Daoy (cell line): ENCODE measurements at places on chromosomes 5 and 9. TPM values are rescaled to one million over a fixed set of nuclear protein-coding genes. Genes with fewer than 3 reads are reported as not detected.
A peak's percentile ranks its signal among the peaks of the same experiment; 100 is the strongest.

- no peak for DNase-seq
Measured at GRCh38 chr9:98256756-98257155, 1.3 kb upstream of the TBC1D2 start.

GRCh38 chr9:21030389-21031035, 928 bp downstream of the HACD4 start:
- no peak for DNase-seq

GRCh38 chr9:2248768-2249265, 233.7 kb downstream of the SMARCA2 start:
- DNase-seq: no peak

GNG10 gene
- 140 and 158 TPM in 2 replicates for total RNA-seq

GRCh38 chr9:127585161-127585819, 26.8 kb upstream of the STXBP1 start:
- DNase-seq: no peak

KCNV2 gene
- total RNA-seq: not detected in 2 replicates

RNF183 gene
- total RNA-seq: not detected in 2 replicates

DNA sequence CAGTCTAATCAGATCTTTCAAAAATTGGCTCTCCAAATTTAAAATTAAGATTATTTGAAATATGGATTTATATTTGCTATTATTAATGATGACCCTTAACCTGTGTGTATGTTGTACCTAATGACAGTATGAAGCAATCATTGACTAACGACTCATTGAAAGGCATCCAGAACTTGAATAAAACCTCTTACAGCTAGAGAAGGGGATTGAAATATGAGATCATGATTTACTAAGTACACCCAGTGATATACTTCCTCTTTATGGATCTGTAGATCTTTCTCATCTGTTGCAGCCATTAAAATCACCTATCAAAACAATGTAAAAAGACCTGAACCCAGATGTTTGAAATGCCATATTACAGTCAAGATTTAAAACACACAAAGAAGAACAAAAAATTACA, 126.5 kb downstream of the RPS23 start:
- DNase-seq: no peak

DNA sequence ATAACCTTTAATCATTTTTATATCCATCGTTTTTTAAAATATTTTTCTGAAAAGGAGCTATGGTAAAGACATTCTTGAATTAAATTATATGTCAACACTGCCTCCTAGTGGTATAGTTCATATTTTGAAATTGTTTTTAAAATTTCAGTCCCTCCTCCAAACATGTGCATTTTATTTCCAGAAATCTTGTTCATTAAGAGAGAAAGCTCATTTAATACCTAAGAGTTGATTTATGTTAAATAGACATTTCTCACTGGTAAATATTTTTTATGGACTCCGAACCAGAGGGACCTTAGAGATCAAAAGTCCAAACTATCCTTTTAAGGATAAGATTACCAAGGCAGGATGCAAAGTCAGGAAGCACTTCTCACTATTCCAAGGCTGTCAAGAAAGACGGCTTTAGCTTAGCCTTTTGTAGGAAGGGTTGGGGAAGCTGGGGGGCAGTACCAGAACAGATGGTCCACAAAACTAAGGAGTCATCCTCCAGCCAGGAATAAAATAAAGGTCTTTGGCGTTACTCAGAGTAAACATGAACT, 21.6 kb downstream of the BHMT start:
- DNase-seq: no peak

IL4 gene
- not detected in 2 replicates for total RNA-seq

- peak; percentile 11 for DNase-seq
Measured at GRCh38 chr5:72280581-72281069, 39.4 kb downstream of the MRPS27 start.

DNA sequence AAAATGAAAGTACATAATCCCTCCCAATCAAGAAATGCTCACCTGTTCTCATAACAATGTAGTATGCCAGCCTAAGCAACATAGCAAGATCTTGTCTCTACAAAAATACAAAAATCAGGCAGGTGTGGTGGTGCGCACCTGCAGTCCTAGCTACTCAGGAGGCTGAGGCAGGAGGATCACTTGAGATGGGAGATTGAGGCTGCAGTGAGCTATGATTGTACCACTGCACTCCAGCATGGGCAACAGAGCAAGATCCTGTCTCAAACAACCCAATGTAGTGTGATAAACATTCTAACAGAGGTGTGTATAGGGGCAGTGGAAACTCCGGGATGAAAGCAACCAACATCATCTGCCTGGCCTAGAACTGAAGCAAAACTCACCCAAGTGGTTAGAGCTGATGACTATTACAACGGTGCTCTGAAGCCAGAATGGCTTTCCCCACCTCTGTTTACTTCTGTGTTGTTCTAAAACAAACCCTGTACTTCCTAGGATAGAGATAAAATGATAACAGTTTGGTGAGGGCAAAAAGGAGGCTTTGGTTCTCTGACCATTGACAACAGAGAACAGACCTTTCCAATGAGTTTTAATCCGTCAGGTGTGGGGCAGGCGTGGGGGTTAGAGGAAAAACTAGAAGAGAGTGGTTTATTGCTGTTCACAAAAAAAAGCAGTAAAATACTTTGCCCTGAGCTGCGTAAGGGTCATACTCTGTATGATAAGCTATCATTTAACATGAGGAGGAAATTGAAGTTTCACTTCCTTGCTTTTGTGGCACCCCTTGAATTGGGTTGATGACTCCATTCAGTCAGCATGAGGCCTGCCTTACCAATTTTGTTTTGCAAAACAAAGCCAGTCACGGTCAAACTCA, 18.9 kb downstream of the WNT8A start:
- DNase-seq: no peak

FBXW11 gene
- 63.1 and 75.2 TPM in 2 replicates for total RNA-seq

- DNase-seq: peak; percentile 5
Measured at GRCh38 chr5:94153736-94154450, 412.5 kb upstream of the POU5F2 start.

GRCh38 chr9:136359774-136360718, 3.5 kb downstream of the DNLZ start:
- no peak for DNase-seq

CDKN2B gene
- total RNA-seq: not detected in 2 replicates

GRCh38 chr5:162699361-162699760, 631.8 kb downstream of the GABRG2 start:
- DNase-seq: no peak

DNA sequence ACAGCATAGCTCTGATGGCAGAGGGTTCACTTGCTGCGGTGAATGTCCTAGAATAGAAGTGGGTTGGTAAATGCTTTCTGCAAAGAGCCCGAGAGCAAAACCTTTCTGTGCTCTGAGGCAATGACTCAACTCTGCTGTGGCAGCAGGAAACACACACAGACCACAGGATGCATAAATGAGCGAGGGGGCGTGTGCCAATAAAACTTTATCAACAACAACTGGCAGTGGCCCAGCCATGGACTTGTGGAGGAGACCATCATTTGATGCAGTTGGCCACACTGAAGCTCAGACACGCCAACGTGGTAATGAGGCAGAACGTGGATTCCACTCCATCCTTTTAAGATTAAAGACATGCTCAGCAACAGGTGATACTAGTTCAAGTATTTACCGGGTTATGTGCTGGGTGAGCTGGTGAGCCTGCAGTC, 6.8 kb downstream of the MRPL36 start:
- DNase-seq: peak; percentile 93

NPR3 gene
- total RNA-seq: 0.71 and 0.86 TPM in 2 replicates

GRCh38 chr9:132231019-132231701, 69.3 kb downstream of the NTNG2 start:
- no peak for DNase-seq

DNA sequence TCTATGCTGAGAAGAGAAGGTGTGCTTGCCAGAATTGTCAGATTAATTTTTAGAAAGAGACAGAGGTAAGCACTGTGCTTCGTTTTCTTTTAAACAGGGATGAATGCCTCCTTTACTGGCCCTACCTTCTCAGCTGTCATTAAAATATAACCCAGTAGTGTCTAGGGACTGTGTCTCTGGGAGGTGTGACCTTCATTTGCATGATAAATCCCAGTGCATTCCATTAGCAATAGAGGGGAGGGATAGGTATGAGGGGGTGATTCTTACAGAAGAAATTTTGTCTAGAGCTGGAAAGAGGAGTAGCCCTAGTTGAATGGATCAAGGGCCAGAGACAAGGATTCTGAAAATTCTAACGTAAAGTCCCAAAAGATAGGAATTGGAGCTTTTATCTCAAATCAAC, 351.5 kb downstream of the BNC2 start:
- DNase-seq: no peak

- no peak for DNase-seq
Measured at GRCh38 chr9:30120666-30121065, 2263.8 kb upstream of the ACO1 start.

SAXO1 gene
- total RNA-seq: not detected in 2 replicates

DNA sequence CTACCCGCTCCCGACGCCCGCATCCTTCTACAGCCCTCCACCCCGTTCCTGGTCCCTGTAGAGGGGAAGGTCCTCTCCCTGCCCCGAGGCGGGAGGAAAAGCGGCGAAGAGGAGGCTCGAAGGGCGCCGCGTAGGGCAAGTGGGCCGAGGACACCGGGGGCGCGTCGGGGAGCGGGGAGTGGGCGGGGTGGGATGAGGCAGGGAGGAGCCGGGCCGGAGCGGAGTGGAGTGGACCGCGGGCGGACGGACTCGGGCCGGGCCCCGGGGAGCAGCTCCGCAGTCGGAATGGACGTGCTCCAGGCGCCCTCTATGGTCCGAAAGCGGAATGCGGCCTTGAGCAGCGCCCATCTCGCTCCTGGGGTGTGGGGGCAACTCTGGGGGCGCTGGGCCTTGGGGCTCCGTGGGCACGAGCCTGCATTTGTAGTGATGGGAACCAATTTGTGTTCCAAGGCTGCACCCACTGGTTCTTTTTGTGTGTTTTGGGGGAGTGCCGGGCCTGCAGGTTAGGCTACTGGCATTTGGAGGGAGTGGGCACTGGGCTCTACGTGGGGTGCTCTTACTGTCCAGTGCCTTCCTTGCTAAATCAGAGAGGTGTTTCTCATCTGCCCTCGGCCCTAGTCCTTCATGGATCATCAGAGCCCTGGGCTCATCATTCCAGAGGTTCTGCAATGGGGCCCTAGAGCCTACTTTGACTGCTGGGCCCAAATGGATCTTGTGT, 7.3 kb downstream of the IRX1 start:
- peak; percentile 77 for DNase-seq

DNA sequence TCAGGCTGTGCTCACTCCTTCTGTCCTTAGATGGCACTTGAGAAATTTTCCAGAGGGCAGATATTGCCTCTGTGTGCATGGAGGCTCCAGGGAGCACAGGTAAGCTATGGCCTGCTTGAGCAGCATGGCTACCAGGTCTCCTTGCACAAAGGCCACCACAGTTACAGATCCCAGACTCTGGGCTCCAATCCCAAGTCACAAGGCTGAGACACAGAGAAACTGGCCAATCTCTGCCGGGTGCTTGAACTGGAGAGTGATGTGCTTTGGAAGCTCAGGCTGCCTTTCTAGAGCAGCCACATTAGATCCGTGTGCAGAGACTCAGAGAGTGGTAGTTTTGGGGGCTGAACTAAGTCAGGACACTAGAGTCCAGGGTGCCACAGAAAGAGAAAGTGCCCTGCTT, 145.7 kb downstream of the SEMA6A start:
- DNase-seq: no peak

GRCh38 chr5:5711112-5711511, 288.6 kb downstream of the ICE1 start:
- DNase-seq: no peak

ADGRV1 gene
- total RNA-seq: 10.6 and 15.4 TPM in 2 replicates

DRD1 gene
- total RNA-seq: 0.06 TPM in 2 replicates

GRCh38 chr9:21576331-21577189, 94.4 kb upstream of the IFNE start:
- no peak for DNase-seq

- DNase-seq: no peak
Measured at GRCh38 chr5:26894719-26895263, 143.6 kb downstream of the CDH9 start.

DNA sequence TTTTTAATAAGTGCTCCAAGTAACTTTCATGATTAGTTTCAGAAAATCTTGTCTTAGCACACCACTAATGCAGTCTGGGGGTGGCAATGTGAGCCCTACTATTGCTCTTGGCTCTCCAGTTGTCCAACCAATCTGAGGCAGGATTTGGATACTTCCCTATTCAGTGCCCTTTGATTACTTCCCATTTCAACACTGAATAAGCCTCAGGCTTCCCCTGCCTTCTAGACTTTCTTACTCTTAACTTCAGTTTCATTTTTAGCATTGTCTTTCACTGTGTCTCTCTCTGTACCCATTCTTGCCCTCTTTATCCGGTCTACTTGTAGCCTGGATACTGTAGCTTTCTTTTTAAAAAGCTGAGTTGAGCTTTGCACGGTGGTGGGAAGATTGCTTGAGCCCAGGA, 186.1 kb downstream of the C9orf152 start:
- DNase-seq: no peak

DNA sequence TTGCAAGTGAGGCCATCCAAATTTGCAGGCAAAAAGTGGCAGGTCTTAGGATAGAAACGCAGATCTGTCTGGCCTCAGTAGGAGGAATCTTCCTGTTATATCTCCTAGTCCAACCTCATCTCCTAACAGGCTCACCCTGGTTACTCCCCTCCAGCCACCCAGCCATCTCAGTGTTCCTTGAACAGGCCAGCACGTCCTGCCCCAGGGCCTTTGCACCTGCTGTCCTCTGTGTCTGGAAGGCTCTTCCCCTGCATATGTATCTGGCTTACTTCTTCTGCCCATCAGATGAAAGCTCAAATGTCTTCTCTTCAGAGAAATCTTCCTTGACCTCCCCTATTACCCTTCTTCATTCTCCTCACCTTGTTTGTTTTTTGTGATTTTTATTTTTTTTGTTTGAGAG, 107.3 kb upstream of the ALDH1B1 start:
- DNase-seq: no peak

GRCh38 chr9:35070823-35071813, 1.3 kb downstream of the VCP start:
- peak; percentile 21 for DNase-seq

GABRA1 gene
- 1.9 and 9.7 TPM in 2 replicates for total RNA-seq

C5orf58 gene
- not detected in 2 replicates for total RNA-seq

DNA sequence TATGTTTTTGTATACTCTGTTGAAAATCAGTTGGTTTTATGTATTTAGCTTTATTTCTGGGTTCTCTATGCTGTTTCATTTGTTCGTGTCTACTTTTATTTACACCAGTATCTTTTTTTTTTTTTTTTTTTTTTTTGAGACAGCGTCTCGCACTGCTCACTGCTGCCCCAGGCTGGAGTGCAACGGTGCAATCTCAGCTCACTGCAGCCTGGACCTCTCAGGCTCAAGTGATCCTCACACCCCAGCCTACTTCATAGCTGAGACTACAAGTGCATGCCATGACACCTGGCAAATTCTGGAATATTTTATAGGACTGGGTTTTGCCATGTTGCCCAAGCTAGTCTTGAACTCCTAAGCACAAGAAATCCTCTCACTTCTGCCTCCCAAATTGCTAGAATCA, 869.4 kb upstream of the CDH6 start:
- no peak for DNase-seq

- peak; percentile 44 for DNase-seq
Measured at GRCh38 chr9:34653151-34654072, 1.4 kb downstream of the IL11RA start.

DNA sequence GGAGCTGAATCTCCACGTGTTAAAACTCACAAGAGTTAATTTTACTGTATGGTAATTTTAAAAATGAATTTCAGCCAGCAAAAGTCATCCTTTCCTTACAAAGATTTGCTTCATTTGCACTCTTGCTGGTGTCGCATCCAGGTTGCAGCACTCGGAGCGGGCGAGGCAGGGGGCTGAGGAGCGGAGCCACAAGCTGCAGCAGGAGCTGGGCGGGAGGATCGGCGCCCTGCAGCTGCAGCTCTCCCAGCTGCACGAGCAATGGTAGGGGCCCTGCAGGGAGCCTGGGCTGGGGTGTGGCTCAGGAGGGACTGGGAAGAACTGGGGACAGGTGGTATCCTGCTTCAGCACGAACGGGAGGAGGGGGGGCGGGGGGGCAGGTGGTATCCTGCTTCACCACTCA, 27.1 kb downstream of the HNRNPH1 start:
- DNase-seq: no peak

SH3RF2 gene
- 11.6 and 11.9 TPM in 2 replicates for total RNA-seq

SPATA31D3 gene
- not detected in 2 replicates for total RNA-seq

KIF20A gene
- 105 and 106 TPM in 2 replicates for total RNA-seq
